Fibroblast of skin of right quadriceps (primary cell): ENCODE measurements at places on chromosomes 7 and 10.

DNA sequence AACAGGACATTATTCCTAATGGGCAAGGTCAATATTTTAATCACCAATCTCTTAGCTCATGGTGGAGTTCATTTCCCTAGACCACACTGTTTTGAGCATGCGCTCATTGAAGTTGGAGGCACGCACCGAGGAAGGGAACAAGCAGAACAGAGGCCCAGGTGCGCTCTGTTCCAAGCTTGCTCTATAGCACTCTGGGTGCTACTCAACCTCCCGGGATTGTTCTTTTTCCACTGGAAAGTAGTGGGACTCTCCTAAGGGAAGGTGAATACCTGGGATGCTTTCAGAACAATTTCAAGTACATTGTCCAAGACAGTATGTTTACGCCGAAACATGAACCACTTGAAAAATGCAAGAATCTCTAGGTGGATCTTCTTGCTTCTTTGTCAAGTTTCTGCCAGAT, 16.2 kb downstream of the PLXNA4 start:
- DNase-seq: no peak

- DNase-seq: no peak
Observed at GRCh38 chr10:14621037-14621436, 153.7 kb downstream of the FAM107B start.

- peak; percentile 54 for DNase-seq
Observed at GRCh38 chr10:554182-554848, 135.2 kb downstream of the DIP2C start.

DNA sequence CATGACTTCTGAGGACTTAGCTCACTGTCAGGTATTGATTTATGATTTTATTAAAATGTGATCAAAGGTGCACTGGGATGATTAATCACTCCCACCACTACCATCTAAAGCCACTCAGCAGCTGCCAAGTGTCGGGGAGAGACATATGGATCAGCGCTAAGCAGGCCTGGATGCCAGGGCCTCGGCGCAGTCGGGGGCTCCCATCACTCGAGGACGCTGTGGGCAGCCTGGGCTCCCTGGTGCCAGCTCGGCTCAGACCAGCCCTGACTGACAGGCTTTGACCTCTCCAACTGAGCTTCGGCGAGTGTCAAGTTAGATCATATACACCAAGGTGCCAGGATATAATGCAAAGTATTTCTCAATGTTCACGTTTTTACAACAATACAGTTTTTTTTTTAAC, 267.7 kb downstream of the ACTR3B start:
- DNase-seq: no peak

DNA sequence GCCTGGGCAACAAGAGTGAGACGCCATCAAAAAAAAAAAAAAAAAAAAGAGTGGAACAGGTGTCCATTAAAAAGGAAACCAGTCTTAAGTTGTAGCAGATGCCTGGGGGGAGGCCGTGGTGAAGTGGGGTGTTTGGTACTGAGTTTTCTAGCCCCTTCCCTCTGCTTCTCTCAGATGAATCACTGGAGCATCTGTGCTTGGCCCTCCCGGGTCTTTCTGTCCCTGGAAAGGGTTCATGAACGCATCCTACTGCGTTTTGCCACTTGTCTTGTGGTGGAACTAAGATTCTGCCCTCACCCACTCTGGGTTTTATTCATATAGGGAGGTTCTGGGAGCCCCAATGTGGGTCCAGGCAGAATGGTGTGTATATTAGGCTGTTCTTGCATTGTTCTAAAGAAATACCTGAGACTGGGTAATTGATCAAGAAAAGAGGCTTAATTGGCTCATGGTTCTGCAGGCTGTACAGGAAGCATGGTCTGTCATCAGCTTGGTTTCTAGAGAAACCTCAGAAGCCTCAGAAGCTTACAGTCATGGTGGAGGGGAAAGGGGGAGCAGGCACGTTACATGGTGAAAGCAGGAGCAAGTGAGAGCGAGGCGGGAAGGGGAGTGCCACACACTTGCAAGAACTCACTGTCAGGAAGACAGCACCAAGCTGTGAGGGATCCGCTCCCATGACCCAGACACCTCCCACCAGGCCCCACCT, 63.5 kb downstream of the CAMK1D start:
- no peak for DNase-seq

DNA sequence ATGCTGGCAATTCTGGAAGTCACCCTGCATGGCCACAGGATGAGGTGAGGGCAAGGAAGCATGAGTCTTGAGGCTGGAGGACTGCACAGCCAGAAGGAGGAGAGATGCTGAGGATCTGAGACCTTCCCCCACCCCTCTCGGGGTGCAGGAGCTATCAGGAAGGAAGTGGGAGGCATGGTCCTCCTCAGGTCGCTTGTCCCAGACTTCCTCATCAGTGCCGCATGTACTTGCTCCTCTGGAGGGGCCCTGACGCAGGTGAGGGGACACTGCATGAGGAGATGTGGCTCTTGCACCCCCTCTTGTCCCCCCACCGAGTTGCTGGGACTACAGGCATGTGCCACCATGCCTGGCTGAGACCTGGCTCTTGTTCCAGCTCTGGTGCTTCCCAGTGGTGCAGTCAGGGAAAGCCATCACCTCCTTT, 5.7 kb upstream of the ZMIZ1 start:
- DNase-seq: no peak
